Tongue (tissue), 3 donors: ENCODE measurements at places on chromosomes 13 and 19.

- DNase-seq = peak; percentile 21
These were observed 1072.4 kb downstream of the EFNB2 start for GRCh38 chr13:105463011-105463501.

DNA sequence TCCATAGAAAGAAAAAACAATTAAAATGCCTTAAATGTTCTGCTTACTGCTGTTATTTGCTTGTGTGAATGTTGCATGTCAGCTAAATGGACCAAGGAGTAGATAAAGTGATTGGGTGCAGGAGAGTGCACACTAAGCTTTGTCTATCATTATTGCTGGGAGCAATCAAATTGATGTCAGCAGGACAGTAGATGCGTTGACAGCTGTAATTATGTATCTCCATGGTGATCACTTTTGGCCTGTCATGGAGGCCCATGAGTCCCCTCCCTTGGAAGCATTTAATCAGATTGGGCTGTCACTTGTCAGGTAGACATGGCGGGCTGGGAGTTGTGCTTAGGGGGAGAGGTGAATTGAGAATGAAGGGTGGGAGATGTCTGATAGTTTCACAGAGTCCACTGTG is 215.3 kb downstream of the PCCA start:
- DNase-seq = no peak

GRCh38 chr13:101841698-101842097 is 389.2 kb downstream of the ITGBL1 start:
- no peak for DNase-seq

GRCh38 chr19:919199-920050 is 2.3 kb downstream of the KISS1R start:
- DNase-seq = no peak

GRCh38 chr13:107005577-107005976 is 437.6 kb upstream of the ARGLU1 start:
- DNase-seq = no peak

GRCh38 chr13:50214514-50214913 is 199.3 kb downstream of the KCNRG start:
- no peak for DNase-seq

- DNase-seq = no peak
These were observed 312.8 kb upstream of the ZNF507 start for GRCh38 chr19:32032561-32032960.

GRCh38 chr19:33905937-33906577 is 109.4 kb downstream of the KCTD15 start:
- peak; percentile 65 for DNase-seq

DNA sequence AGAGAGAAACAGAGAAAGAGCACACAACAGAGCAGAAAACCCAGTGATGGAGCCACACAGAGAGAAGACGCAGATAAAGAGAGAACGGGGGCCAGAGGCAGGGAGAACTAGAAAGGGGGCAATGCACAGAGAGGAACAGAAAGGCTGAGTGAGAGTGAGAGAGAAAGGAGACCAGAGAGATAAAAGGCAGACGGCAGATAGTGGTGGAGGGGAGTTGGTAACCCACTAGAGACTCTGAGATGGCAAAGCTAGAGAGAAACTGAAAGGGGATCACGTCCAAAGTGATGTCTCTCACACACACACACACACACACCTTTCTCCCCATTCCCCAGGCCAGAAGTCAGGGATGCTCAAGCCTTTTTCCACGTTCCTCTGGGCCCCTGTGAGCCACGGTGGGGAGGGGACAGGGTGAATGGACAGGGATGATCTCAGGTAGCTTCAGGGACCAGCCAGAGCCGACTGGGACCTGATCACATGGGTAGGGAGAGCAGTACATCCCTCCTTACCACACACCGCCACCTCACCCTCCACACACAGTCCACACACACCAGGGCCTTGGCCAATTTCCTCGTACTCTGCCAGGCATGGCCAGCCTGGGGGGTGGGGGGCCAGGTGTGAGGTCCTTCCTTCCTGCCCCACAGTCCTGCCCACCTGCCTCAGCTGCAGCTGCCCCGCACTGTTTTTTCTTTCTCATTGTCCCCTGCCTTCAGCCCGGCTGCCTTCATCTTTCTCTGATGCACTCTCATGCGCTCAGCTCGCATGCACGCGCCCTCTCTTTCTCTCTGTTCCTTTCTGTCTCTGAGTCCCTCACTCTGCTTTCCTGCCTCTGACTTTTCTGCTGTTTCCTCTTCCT is 22.5 kb upstream of the POU2F2 start:
- DNase-seq = no peak

GRCh38 chr19:6278740-6279619 is 795 bp downstream of the MLLT1 start:
- no peak for DNase-seq

DNA sequence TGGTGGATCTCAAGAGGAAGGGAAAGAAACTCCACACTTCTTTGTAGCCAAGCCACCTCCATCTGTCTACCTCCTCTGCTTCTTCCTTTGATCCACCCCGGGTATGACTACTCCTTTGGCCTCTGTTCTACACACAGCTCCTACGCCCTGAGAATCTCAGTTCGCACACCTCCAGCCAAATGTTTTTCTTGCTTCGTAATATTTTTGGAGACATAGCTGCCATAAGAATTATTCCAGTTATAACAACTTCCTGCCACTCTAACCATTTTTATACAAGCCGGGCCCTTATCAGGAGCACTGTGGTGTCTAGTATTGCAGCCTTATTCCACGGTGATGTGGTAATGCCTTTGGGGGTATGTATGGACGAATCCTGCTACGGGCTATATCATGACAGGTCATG is 126.7 kb downstream of the STARD13 start:
- no peak for DNase-seq

GRCh38 chr13:101415358-101416174 is 742 bp downstream of the NALCN start:
- DNase-seq = no peak

DNA sequence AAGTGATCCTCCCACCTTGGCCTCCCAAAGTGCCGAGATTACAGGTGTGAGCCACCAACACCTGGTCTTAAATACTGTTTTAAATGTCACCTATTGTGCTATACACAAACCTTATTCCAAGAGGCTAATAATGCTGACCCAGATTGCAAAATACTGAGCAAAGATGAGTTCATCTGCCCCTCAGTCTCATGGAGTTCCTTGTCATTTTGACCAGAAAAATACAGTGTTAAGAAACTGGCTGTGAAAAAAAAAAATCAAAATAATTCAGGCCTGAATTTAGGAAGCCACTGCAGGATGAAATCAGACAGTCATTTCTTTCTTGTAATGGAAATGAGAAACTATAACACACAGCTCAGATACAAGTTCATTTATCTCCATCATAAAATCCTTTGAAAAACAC is 59.9 kb downstream of the TBC1D4 start:
- no peak for DNase-seq

GRCh38 chr13:93589788-93590187 is 363.2 kb downstream of the GPC6 start:
- DNase-seq = peak; percentile 10

- no peak for DNase-seq
These were observed 4.7 kb upstream of the UQCRFS1 start for GRCh38 chr19:29217616-29218015.

- DNase-seq = peak; percentile 12
These were observed 35.5 kb downstream of the SERTM1 start for GRCh38 chr13:36709136-36709890.

- no peak for DNase-seq
These were observed 302.9 kb downstream of the DCT start for GRCh38 chr13:94176561-94176960.

GRCh38 chr19:45581576-45581975 is 3.0 kb downstream of the OPA3 start:
- no peak for DNase-seq

- DNase-seq = no peak
These were observed 27.4 kb upstream of the ZNF83 start for GRCh38 chr19:52665529-52665928.

GRCh38 chr19:8666814-8667405 is 31.7 kb downstream of the ACTL9 start:
- DNase-seq = no peak

DNA sequence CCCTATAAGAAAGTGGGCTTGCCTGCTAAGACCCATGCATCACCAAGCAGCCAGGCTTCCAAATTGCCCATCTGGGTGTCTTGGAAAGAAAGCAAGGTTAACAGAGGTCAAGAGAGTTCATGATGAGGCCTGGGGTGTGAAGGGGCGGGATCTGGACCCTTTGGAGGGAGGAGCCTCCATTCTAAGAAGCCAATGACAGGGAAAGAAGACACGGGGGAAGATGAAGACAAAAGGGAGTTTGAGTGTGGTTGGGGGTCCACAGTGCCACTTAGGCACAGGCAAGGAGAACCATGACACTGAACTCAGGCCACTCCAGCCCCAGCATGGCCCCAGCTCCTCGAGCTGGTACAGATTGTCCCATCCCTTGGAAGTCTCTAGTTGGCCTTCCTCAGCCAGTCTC is 350.2 kb upstream of the TSHZ3 start:
- DNase-seq = no peak

- DNase-seq = peak; percentile 12
These were observed 238.2 kb downstream of the LIG4 start for GRCh38 chr13:107977071-107977574.

- DNase-seq = peak; percentile 53
These were observed 6.3 kb upstream of the JUNB start for GRCh38 chr19:12784871-12785430.

- peak; percentile 78 for DNase-seq
These were observed 1.6 kb downstream of the MYH14 start for GRCh38 chr19:50204811-50205675.

DNA sequence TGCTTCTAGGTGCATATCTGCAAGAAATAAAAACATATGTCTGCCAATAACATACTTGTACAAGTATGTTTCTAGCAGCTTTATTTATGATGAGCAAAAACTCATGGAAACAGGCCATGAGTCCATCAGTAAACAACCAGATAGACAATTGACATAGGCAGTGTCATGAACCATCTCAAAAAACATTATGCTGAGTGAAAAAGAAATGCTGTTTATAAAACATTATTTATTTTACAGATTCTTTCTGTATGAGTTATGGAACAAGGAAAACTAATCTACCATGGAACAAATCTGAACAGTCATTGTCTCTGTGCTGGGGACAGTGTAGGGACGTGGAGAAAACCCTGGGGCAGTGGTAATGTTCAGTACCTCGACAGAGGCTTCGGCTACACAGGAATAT is 283.9 kb downstream of the UQCRFS1 start:
- peak; percentile 15 for DNase-seq

GRCh38 chr19:8390617-8390981 is 439 bp downstream of the RAB11B start:
- DNase-seq = peak; percentile 96

DNA sequence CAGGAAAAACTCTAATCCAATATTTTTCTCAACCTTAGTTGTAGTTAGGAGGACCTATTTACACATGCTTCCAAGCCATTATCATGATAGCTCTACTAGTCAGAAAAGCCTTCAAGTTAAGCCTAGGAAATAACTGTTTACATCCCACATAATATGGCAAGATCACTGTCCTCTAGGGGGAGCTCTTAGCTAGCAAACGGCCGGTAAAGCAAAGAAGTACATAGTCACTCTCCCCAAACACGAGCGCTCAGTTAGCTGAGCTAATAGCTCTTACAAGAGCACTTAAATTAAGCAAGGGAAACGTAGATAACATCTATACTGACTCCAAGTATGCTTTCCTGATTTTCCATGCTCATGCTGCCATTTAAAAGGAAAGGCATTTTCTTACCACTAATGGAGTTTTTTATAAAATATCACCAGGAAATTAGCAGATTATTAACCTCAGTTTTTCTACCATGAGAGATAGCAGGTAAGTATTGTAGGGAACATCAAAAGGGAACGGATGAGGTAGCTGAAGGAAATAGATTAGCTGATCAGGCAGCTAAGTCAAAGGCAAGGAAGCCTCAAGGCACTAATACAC is 100.6 kb upstream of the PABPC3 start:
- DNase-seq = peak; percentile 87

- no peak for DNase-seq
These were observed 29.9 kb upstream of the C1QTNF9 start for GRCh38 chr13:24279327-24280110.

GRCh38 chr13:30119476-30119875 is 187.9 kb downstream of the KATNAL1 start:
- no peak for DNase-seq

GRCh38 chr13:90385781-90386489 is 961.6 kb upstream of the MIR17HG start:
- DNase-seq = no peak

- no peak for DNase-seq
These were observed 98.7 kb upstream of the RNF113B start for GRCh38 chr13:98275681-98276171.

DNA sequence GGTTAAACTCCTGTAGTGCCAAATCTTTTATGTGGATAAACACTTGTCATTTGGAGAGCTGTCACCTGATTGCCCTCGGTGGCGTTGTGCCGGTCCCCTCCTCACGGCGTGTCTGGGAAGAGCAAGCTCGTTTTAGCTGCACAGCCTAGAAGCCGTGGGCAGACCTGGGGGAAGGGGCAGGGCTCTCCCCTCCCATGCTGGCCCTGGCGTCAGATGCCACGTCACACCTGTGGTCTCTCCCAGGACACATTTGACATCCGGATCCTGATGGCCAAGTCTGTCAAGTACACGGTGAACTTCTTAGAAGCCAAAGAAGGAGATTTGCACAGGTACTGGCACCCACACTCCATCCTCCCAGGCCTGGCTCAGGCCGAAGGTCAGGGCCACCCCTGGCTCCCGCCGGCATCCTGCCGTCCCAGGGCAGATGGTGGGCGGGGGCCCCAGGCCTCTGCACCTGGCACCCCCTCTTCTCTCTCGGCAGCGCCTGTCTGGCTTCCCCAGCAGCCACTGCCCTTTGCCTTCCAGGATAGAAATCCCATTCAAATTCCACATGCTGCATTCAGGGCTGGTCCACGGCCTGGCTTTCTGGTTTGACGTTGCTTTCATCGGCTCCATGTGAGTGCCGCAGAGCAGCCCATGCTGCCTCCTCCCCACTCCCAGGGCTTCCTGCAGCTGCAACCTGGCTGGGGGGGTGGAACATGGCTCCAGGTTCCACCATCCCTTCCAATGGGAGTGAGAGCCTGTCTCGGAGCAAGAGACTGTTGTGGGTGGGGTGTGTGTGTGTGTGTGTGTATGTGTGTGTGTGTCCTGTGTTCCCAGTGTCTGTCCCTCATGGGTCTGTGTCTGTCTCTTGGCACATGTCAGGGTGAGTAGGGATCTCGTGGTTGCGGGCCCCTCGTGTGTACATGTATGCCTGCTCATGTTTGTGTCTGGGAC is 8.8 kb downstream of the YIPF2 start:
- DNase-seq = no peak

GRCh38 chr19:46639358-46640182 is 3.6 kb upstream of the GNG8 start:
- peak; percentile 87 for DNase-seq

GRCh38 chr19:50790396-50790795 is at the start of gene ACP4:
TSS of gene ACP4 (plus strand) at chr19:50790415. CDS start at chr19:50790415, 0 bp downstream.
- no peak for DNase-seq

- no peak for DNase-seq
These were observed 87.6 kb upstream of the MBNL2 start for GRCh38 chr13:97134364-97135095.

GRCh38 chr19:4754248-4754647 is 30.6 kb upstream of the DPP9 start:
- DNase-seq = no peak

DNA sequence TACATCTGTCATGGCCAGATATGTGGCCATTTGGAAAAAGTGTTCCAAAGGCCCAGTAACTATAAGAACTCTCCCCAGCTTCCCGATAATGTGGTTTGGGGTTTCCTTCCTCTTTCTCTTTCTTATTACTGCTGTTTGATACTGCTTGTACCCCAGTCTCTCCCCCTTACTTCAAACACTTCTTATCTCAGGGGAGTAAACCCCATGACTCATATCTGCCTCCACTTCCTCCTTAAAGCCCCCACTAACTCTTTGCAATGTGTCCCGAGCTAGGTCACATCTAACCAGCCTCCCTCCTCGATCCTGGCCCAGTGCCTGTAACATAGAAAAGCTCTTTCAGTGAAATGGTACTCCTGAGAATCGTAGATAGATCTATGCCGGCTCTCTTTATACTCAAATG is 82.4 kb upstream of the STARD13 start:
- DNase-seq = no peak
